Kidney epithelial cell (primary cell): ENCODE measurements at places on chromosomes 7 and 10. TPM values are rescaled to one million over a fixed set of nuclear protein-coding genes. Genes with fewer than 3 reads are reported as not detected.
A peak's percentile ranks its signal among the peaks of the same experiment; 100 is the strongest.

GRCh38 chr7:14988941-14989340, 86.4 kb upstream of the DGKB start:
- DNase-seq, result no peak

- DNase-seq, result no peak
Observed at GRCh38 chr7:45198986-45199385, 41.4 kb downstream of the RAMP3 start.

- no peak for DNase-seq
Observed at GRCh38 chr7:6248581-6248980, 23.8 kb downstream of the CYTH3 start.

- DNase-seq, result no peak
Observed at GRCh38 chr10:58854811-58855210, 321.6 kb upstream of the PHYHIPL start.

DNA sequence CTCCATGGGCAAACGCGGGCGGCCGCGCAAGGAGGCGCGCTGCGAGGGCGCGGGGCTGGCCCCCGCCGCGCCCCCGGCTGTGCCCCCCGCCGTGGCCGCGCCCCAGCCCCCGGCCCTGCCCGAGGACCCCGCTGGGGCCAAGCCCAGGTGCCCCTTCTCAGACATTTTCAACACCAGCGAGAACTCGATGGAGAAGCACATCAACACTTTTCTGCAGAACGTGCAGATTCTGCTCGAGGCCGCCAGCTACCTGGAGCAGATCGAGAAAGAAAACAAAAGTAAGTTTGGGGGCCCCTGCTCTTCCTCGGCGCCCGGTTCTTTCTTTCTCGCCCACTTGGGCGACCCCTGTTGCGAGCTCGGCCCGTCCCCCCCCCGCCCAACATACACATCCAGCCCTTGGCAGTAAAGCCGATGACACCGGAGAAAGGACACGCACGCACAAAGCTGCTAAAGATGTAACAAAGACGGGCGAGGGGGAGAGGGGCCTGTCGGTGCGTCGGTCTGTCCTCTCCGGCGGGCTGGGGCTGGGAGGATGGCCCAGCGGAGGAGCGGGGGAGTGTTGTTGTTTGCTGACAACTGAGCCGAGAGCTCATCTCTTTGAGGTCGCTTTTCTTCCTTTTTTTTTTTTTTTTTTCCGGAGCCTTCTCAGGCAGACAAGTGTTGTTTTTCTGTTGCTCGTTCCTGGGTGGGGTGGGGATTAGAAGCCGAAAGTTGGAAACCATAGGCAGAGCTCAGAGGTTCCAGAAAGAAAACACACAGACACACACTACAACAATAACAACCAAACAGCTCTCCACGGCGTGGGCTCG, 604 bp downstream of the MXI1 start:
- no peak for DNase-seq

GRCh38 chr7:2948749-2949148, 94.9 kb downstream of the CARD11 start:
- no peak for DNase-seq

DNA sequence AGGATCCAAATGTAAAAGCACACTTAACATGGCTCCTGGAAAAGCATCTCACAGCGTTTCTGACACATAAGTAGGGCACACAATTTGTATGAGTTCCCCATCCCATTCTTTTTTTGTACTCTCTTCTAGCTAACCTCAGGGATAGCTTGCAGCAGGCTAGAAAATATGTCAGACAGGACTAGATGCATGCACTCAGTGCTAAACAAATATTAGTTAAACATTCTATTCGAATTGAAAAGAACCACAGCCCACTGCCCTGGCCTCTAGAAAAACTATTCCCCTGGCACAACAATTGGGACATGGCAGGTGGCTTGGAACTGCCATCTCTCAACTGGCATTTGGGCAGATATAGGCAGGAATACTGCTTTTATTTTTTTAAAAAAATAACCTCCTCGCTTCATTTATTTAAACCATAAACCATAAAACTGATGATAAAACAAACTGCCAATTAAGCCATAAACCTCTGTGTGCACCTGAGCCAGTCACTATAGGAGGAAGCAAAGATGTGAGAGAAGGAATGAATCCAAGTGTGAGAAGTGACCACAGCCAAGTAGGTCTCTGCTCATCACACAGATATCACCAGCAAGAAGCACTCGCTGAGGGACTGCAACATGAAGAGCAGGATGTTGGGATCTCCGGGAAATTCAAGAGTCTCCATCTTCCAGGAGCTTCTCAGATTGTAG, 394.1 kb downstream of the NEBL start:
- DNase-seq, result no peak

- no peak for DNase-seq
Observed at GRCh38 chr10:110327262-110327914, 22.7 kb upstream of the SMNDC1 start.

- DNase-seq, result no peak
Observed at GRCh38 chr10:74445493-74445892, 294.5 kb downstream of the ADK start.

- DNase-seq, result no peak
Observed at GRCh38 chr7:146636581-146636980, 520.0 kb downstream of the CNTNAP2 start.

- DNase-seq, result peak; percentile 100
Observed at GRCh38 chr10:33134011-33134751, 176.2 kb upstream of the ITGB1 start.

- DNase-seq, result no peak
Observed at GRCh38 chr10:37476285-37476684, 350.9 kb downstream of the ANKRD30A start.

DNA sequence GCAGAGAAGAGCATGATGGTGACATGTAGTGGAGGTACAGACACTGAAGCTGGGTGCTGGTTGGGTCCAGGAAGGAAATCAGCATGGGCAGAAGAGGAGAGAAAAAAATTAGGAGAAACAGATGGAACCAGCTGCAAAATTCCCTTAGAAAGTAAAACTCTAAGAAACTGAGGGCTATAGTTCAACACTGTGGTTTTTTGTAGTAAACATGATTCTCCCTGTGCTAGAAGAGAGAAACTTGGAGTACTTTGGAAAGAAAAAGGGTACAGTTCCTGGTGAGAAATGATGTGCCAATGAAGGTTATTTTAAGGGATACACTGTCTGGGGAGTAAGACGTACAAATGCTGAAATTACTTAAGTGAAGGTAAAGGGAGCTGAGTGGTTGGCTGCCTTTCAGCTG, 181.5 kb upstream of the HPS1 start:
- DNase-seq, result no peak

- DNase-seq, result no peak
Observed at GRCh38 chr10:113681533-113682470, 2.1 kb downstream of the CASP7 start.

GRCh38 chr7:15703732-15704131, 17.2 kb upstream of the MEOX2 start:
- no peak for DNase-seq

DNA sequence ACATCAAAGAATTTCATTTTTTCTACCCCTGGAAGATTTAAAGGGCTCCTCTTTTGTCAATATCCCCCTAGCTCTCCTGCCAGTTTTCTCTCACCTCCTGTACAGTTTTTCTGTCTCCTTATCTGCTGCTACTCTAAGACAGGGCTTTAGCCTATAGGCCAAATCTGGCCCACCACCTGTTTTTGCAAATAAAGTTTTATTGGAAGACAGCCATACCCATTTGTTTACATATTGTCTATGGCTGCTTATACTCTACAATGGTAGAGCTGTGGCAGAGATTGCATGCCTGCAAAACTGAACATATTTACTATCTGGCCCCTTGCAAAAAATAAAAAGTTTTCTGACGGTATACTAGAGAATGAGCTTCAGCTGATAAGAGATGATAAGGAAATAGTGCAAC, 37.4 kb upstream of the GARS1 start:
- no peak for DNase-seq

- no peak for DNase-seq
Observed at GRCh38 chr7:74320645-74321221, 31.5 kb downstream of the CLIP2 start.

GRCh38 chr10:103829278-103829677, 26.1 kb downstream of the SH3PXD2A start:
- no peak for DNase-seq

- DNase-seq, result no peak
Observed at GRCh38 chr7:35816514-35816913, 15.7 kb downstream of the SEPTIN7 start.

GRCh38 chr10:91206427-91206826, 14.0 kb upstream of the PCGF5 start:
- DNase-seq, result no peak

GRCh38 chr7:124443762-124444161, 321.8 kb downstream of the GPR37 start:
- no peak for DNase-seq

- no peak for DNase-seq
Observed at GRCh38 chr10:49488056-49488717, 50.7 kb downstream of the ERCC6 start.

- no peak for DNase-seq
Observed at GRCh38 chr7:20440472-20441105, 109.9 kb downstream of the ITGB8 start.

- DNase-seq, result no peak
Observed at GRCh38 chr7:139132887-139133286, 23.4 kb upstream of the ZC3HAV1 start.

PRF1 gene
- not detected in 2 replicates for total RNA-seq

STMP1 gene
- 17.2 and 20.2 TPM in 2 replicates for total RNA-seq

CACUL1 gene
- total RNA-seq, result 34.1 and 35.0 TPM in 2 replicates

SPDYE11 gene
- not detected in 2 replicates for total RNA-seq

SEMA3E gene
- total RNA-seq, result 0.07 TPM in 1 of 2 replicates, not detected in the other

RHEB gene
- total RNA-seq, result 99.7 and 139 TPM in 2 replicates

TLL2 gene
- 2.2 and 2.8 TPM in 2 replicates for total RNA-seq

GJD4 gene
- not detected in 2 replicates for total RNA-seq

TECPR1 gene
- total RNA-seq, result 44.0 and 49.4 TPM in 2 replicates

IGF2BP3 gene
- 44.0 TPM in 2 replicates for total RNA-seq

UCN3 gene
- total RNA-seq, result not detected in 2 replicates

SLC26A3 gene
- not detected in 2 replicates for total RNA-seq
